ENCODE measurements at places on chromosomes 16 and 17.
A peak's percentile ranks its signal among the peaks of the same experiment; 100 is the strongest.

DNA sequence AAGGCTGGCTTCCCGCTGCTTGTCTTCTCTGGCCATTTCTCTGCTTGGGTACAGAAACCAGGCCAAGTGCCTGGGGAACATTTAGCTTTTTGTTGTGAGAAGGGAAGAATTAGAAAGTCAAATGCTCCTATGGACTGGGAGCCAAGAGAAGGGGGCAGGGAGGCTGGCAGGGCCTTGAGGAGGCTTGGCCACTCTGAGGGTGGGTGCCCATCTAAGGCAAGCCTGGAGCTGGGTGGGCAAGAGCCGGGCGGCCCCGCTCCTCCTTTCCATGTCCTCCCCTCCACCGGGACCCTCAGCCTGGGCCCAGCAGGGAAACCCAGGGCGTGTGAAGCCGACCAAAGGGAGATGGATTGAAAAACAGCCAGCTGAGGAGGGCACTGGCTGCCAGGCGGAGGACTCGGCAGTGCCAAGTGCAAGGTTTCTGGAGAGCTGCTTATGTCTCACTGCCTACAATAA is 69.4 kb downstream of the NTN1 start:
- no peak for DNase-seq
- H3K36me3 ChIP-seq, result no peaks in the 10 kb centered on the region
- no peak overlapping the region for H3K4me3 ChIP-seq
- H3K4me1 ChIP-seq, result peaks cover 15% of the 10 kb centered on the region
- H3K27ac ChIP-seq, result peak overlapping the region; percentile 18
- H3K27me3 ChIP-seq, result no peaks in the 10 kb centered on the region

DNA sequence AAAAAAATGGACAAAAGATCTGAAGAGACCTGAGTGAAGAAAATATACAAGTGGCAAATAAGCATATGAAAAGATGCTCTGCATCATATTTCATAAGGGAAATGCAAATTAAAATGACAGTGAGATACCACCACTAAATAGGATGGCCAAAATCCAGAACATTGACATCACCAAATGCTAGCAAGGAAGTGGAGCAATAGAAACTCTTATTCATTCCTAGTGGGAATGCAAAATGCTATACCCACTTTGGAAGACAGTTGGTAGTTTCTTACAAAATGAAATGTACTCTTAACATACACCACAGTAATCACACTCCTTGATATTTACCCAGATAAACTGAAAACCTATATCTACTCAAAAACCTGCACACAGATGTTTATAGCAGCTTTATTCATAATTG is 33.6 kb downstream of the DHRS7B start:
- no peak overlapping the region for H3K4me3 ChIP-seq
- H3K4me1 ChIP-seq, result peaks cover 20% of the 10 kb centered on the region
- no peak overlapping the region for H3K27ac ChIP-seq
- no peaks in the 10 kb centered on the region for H3K27me3 ChIP-seq
- no peaks in the 10 kb centered on the region for H3K36me3 ChIP-seq

GRCh38 chr17:65018610-65019316 is 37.8 kb downstream of the GNA13 start:
- no peak overlapping the region for H3K4me3 ChIP-seq
- peaks cover 59% of the 10 kb centered on the region for H3K4me1 ChIP-seq

- H3K4me3 ChIP-seq, result no peak overlapping the region
- no peak for DNase-seq
- H3K27me3 ChIP-seq, result no peaks in the 10 kb centered on the region
- peaks cover 31% of the 10 kb centered on the region for H3K4me1 ChIP-seq
These were observed 282.1 kb upstream of the IRX5 start for GRCh38 chr16:54648575-54648974.

DNA sequence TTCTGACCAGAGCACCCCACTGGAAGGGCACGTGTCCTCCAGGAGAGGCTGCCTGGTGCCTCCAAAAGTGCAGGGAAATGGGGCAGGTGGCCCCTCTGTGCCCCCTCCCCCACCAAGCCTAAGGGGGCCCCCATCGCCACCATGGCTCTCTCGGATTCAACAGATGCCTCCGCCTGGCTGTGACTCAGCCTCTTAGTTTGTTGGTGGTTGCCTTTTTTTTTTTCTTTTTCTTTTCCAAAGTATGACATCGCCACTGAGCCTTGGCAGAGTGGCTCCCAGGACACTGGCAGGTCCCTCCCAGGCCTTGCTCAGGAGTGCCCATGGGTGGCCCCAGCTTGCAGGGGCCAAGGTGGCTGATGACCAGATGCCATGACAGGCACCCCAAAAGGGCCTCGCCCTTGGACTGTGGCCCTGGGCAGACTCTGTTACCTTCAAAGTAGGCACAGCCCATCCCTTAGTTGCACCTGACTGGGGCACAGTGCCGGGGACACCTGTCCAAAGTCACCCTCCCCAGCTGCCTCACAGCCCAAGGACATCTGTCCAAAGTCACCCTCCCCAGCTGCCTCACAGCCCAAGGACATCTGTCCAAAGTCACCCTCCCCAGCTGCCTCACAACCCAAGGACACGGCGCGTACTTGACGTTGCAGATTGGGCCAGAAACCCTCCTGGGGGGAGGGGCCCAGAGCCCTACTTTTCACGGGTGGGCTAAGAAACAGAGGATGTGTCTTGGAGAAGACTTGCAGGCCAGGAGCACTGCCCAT is 29.6 kb downstream of the NPTX1 start:
- H3K36me3 ChIP-seq, result no peaks in the 10 kb centered on the region
- DNase-seq, result no peak
- no peak overlapping the region for H3K4me3 ChIP-seq
- H3K27ac ChIP-seq, result no peak overlapping the region
- no peaks in the 10 kb centered on the region for H3K27me3 ChIP-seq

GRCh38 chr16:85321509-85322271 is 209.4 kb upstream of the CIBAR2 start:
- H3K27ac ChIP-seq, result peak overlapping the region; percentile 70
- no peaks in the 10 kb centered on the region for H3K27me3 ChIP-seq
- H3K4me3 ChIP-seq, result no peak overlapping the region
- peaks cover 39% of the 10 kb centered on the region for H3K4me1 ChIP-seq

DNA sequence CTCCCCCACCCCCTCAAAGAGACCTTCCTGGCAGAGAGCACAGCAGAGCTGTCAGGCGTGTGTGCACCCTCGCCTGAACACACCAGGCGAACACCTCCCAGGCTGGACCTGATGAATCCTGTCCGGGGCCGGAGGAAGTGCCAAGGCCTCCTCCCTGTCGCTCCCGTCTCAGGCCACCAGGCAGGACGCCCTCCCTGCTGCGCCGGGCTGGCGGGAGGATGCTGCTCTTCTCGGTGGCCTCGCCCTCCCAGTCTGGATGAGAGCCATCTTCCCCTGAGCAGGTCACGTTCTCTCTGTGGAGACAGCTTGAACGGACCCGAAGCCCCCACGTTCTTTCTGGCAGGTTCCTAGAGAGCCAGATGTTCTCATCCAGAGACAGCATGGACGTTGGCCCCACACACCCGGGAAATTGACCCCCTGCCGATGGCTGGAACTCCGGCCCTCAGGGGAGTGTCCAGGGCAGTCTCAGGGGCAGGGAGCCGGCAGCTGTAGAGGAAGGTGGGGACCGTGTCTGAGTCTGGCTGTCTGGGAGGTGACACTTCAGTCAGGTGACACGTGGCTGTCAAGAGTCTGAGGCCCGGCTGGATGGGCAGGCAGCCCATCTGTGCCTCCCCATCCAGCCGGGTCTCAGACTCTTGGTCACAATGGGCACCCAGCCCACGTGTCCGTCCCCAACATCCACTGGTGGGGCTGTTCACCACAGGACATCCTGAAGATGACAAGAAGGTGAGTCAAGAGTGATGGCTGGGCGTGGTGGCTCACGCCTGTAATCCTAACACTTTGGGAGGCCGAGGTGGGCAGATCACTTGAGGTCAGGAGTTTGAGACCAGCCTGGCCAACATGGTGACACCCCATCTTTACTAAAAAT is 5.0 kb upstream of the TIMP2 start:
- no peak overlapping the region for H3K4me3 ChIP-seq
- H3K4me1 ChIP-seq, result peaks cover 34% of the 10 kb centered on the region
- no peaks in the 10 kb centered on the region for H3K36me3 ChIP-seq
- no peaks in the 10 kb centered on the region for H3K27me3 ChIP-seq
- DNase-seq, result no peak
- H3K27ac ChIP-seq, result no peak overlapping the region

DNA sequence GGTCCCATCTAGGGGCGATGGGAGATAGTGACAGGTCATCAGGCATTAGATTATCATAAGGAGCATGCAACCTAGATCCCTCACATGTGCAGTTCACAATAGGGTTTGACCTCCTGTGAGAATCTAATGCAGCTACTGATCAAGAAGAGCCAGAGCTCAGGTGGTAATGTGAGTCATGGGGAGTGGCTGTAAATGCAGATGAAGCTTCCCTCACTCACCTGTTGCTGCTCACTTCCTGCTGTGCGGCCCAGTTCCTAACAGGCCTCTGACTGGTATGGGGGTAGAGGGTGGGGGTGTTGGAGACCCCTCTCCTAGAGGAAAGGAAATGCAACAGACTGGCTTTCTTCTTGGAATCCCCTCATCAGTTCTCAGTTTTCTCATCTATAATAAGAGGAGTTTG is 131.4 kb downstream of the CA10 start:
- H3K36me3 ChIP-seq, result no peaks in the 10 kb centered on the region
- no peaks in the 10 kb centered on the region for H3K27me3 ChIP-seq
- H3K27ac ChIP-seq, result no peak overlapping the region
- H3K4me1 ChIP-seq, result no peaks in the 10 kb centered on the region

DNA sequence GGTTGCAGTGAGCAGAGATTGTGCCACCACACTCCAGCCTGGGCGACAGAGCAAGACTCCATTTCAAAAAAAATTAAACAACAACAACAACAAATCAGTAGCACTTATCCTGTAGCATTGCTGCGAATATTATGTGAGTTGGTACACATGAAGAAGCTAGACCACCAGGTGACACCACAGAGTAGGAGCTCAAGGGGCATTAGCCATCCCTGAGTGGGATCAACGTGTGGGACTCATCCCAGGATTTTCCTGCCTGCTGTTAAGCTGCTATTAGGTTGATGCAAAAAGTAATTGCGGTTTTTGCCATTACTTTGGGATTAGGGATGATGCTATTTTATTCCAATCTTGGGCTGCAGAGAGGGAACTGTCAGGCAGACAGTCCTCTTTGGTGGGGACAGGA is 47.2 kb downstream of the OTOA start:
- no peaks in the 10 kb centered on the region for H3K27me3 ChIP-seq
- DNase-seq, result no peak
- peaks cover 4% of the 10 kb centered on the region for H3K4me1 ChIP-seq
- no peaks in the 10 kb centered on the region for H3K36me3 ChIP-seq
- H3K27ac ChIP-seq, result no peak overlapping the region
- H3K4me3 ChIP-seq, result no peak overlapping the region

DNA sequence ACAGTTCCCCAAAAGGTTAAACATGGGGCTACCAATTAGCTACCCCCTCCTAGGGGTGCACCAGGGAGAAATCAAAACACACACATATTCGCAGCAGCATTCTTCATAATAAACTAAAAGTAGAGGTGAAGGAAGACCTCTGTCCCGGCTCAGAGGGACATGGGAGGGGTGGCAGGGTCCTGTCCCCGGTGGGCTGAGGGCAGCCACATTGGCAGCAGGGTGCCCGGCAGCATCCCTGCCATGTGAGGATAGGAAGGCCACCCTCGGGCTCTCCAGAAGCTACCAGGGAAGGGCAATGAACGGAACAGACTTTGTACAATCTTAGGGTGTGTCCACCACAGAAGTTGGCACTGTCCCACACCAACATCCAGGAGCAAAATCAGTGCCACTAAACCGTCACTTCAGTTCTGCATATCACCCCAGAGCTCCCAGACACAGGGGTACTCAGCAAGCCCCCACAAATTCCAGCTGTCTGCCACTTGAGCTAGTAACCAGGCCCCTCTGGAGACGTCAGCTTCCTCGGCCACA is 3.1 kb upstream of the DNAH17 start:
- H3K4me3 ChIP-seq, result no peak overlapping the region
- H3K36me3 ChIP-seq, result no peaks in the 10 kb centered on the region
- no peak for DNase-seq
- peaks cover 2% of the 10 kb centered on the region for H3K4me1 ChIP-seq

DNA sequence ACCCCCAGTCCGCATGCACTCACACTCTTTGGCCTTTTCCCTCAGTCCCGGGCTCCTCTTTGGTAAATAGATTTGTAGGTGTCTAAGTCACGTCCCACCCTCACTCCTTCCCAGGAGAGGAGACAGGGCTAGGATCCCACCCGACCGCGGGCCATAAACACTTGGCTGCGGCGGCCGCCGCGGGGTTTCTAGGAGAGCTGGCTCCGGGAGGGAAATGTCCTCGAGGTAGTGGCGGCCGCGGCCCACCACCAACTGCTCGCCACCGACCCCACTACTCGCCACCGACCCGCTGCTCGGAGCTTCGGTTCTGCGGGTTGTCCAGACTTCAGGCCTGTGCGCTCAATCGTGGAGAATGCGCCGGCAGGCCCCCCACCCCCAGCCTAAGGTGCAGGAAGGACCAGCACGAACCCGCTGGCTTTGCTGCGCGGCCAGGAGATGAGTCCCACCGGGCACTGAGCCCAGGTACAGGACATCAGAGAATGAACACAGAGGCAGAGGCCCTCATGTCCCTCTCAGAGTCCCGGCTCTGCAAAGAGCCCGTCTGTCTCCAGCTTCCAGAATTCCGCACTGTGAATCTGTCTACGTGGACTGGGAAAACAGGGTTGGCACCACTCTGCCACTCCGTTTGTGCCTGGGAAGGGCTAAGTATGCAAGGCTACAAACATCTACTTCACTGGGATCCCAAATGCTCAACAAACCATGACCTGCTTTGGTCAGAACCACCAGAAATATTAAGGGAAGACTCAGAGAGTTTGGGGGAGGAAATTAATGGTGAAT is 2.5 kb downstream of the PRAC2 start:
- peaks cover 40% of the 10 kb centered on the region for H3K4me1 ChIP-seq
- H3K27ac ChIP-seq, result no peak overlapping the region
- H3K4me3 ChIP-seq, result no peak overlapping the region

GRCh38 chr16:49484936-49485335 is 111.3 kb downstream of the C16orf78 start:
- H3K4me3 ChIP-seq, result peak overlapping the region; percentile 29
- H3K36me3 ChIP-seq, result no peaks in the 10 kb centered on the region
- DNase-seq, result no peak
- H3K27me3 ChIP-seq, result peaks cover 3% of the 10 kb centered on the region
- no peak overlapping the region for H3K27ac ChIP-seq

DNA sequence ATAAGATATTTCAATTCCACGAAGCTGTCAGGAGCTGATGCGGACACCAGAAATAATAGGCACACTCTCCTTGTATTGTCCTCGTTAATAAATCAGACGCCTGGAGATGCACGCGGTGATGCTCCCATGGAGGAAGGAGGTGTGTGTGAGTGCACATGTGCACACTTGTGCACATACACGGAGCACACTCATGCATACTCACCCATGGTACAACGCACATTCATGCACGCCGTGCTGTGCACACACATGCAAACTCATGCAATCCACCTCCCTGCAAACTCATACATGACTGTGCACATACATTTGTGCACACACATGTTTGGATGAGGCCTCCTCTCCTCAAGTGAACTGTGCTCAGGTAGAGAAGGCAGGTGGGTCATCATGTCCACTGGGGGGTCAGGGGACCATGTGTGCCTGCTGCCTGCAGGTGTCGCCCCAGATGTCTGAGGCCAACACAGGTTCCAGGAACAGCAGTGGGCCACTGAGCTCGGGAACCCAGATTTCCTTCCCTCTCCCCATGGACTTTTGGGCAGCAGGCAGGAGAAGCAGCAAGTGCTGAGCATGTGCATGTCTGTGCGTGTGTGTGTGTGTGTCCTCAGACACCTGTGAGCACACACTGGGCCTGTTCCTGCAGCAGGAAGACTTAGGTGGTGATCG is 165.3 kb downstream of the SDK2 start:
- H3K4me1 ChIP-seq, result peaks cover 10% of the 10 kb centered on the region
- DNase-seq, result no peak
- no peak overlapping the region for H3K4me3 ChIP-seq
- H3K27ac ChIP-seq, result no peak overlapping the region
- no peaks in the 10 kb centered on the region for H3K36me3 ChIP-seq
- peaks cover 19% of the 10 kb centered on the region for H3K27me3 ChIP-seq

- H3K4me1 ChIP-seq, result no peaks in the 10 kb centered on the region
- no peak for DNase-seq
These were observed 41.6 kb downstream of the PRKCB start for GRCh38 chr16:23877107-23878070.
